ENCODE measurements at places on chromosomes 5 and 9. TPM values are rescaled to one million over a fixed set of nuclear protein-coding genes. Genes with fewer than 3 reads are reported as not detected.

The IL9 gene
- total RNA-seq, result not detected

The CDH12 gene
- total RNA-seq, result not detected

The TRAF2 gene
- 21.9 TPM for total RNA-seq

The FBXW2 gene
- total RNA-seq, result 30.2 TPM

The BSPRY gene
- total RNA-seq, result not detected

The AHRR gene
- 4.5 TPM for total RNA-seq

The FST gene
- 19.6 TPM for total RNA-seq

The NPR3 gene
- 0.38 TPM for total RNA-seq

The DCANP1 gene
- total RNA-seq, result not detected

The THOC3 gene
- 33.1 TPM for total RNA-seq

The GBGT1 gene
- 21.3 TPM for total RNA-seq

The PCDHGA1 gene
- 0.26 TPM for total RNA-seq

The ABCA1 gene
- total RNA-seq, result 9.2 TPM

The PIP5KL1 gene
- 1.0 TPM for total RNA-seq

The FAM221B gene
- not detected for total RNA-seq

The CER1 gene
- not detected for total RNA-seq

The WWC1 gene
- 0.63 TPM for total RNA-seq

The NOXA1 gene
- 1.3 TPM for total RNA-seq

The SGCD gene
- total RNA-seq, result 0.64 TPM

The SLC27A6 gene
- not detected for total RNA-seq

The FBN2 gene
- 0.13 TPM for total RNA-seq

The GMCL2 gene
- total RNA-seq, result not detected

The TNFSF15 gene
- total RNA-seq, result 0.90 TPM

The FSTL4 gene
- total RNA-seq, result 0.25 TPM

The PCDH12 gene
- total RNA-seq, result 22.9 TPM

The SVEP1 gene
- under 0.01 TPM for total RNA-seq

The QRFP gene
- total RNA-seq, result not detected
